ENCODE measurements at places on chromosomes 1 and 21. TPM values are rescaled to one million over a fixed set of nuclear protein-coding genes. Genes with fewer than 3 reads are reported as not detected.

The PPM1J gene
- 0.88 TPM for total RNA-seq

The RPS6KC1 gene
- 5.7 TPM for total RNA-seq

DNA sequence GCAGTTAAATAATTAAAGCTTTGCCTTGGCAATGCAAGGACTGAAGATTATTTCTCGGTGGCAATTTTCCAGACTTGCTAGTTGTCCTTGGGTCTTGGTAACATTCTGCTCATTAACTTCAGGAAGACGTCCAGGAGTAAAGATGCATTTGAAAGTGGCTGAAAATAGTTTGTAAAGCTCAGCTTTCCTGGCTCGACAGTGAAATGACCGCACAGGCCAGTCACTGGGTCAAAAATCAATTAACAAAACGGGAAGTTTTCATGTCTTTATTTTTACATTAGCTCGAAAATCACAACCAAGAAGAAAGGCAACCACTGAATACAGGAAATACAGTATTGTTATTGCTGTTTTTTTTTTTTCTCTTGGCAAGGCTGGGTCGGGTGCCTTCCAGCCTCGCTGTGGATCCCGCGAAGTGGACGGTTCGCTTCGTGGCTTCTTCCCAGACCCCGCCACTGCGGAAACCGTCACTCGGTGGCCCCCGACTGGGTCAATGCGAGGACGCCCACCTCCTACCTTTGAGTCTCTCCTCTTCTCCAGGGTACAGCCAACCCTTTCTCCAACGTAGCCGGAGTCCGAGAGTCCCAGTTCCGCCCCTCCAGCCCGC lies 479 bp upstream of the SNX7 start:
- peaks cover 10% of the 10 kb centered on the region for H3K4me1 ChIP-seq
- H3K4me3 ChIP-seq, result peak overlapping the region; percentile 7
- H3K36me3 ChIP-seq, result no peaks in the 10 kb centered on the region
- no peak overlapping the region for H3K27ac ChIP-seq
- DNase-seq, result no peak

DNA sequence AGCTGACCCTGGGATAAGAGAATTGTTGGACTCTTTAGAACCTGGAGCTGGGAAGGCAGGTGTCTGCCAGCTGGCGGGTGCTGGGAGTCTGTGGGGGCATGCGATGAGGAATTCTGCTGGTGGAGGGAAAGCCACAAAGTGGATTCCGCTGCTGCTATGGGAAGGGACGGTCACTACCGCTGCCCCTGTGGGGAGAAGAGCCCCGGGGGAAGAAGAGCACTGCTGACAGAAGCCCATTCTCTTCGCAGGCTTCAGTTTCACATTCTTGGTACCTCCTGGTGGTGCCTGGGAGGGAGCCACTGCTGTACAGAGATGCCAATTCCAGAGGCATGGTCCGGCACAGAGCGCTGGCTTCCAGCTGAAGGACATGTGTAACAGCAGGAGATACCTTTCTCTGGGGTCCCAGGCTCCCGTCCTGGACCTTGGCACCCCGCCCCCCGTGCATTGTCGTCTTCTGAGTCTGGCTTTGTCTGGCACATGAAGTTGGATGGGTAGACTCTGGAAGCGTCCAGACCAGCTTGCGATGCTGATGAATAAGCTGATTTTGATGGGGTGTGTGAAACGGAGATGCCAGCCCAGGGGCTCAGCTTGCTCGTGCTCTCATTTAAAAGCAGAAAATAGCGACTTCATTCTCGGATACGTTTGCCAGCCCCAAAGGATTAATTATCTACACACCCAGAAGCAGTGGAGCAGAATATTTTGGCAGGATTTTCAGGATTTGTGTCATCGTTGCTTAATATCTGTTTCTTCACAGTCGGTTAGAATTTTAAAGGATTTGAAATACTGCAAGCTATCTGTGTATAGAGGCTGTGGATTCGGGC lies 13.2 kb downstream of the PDXK start:
- no peaks in the 10 kb centered on the region for H3K27me3 ChIP-seq
- H3K27ac ChIP-seq, result no peak overlapping the region
- DNase-seq, result no peak
- peaks cover 14% of the 10 kb centered on the region for H3K36me3 ChIP-seq

GRCh38 chr1:76868154-76868882 lies 1.0 kb downstream of the ST6GALNAC5 start:
- no peaks in the 10 kb centered on the region for H3K36me3 ChIP-seq
- H3K4me3 ChIP-seq, result peak overlapping the region; percentile 70

- H3K27ac ChIP-seq, result no peak overlapping the region
- H3K36me3 ChIP-seq, result no peaks in the 10 kb centered on the region
- no peak overlapping the region for H3K4me3 ChIP-seq
- no peak for DNase-seq
- no peaks in the 10 kb centered on the region for H3K27me3 ChIP-seq
Measured at GRCh38 chr1:56331207-56331891, 248.0 kb downstream of the PLPP3 start.

DNA sequence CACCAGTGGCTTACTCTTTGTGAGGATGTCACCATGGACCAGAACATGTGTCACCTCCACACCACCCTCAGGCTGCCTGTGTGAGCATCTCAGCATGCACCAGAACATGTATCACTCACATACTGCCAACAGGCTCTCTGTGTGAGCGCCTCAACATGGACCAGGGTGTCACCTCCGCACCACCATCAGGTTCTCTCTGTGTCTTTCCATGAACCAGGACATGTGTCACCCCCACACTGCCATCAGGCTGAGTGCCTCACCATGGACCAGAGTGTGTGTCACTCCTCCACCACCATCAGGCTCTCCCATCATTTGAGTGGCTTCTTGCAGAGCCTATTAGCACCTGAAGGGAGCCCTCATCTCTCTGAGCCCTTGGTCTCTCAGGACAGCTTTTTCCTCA lies 125.2 kb downstream of the ZNF648 start:
- no peak overlapping the region for H3K27ac ChIP-seq
- no peak overlapping the region for H3K4me3 ChIP-seq
- H3K4me1 ChIP-seq, result peaks cover 4% of the 10 kb centered on the region

DNA sequence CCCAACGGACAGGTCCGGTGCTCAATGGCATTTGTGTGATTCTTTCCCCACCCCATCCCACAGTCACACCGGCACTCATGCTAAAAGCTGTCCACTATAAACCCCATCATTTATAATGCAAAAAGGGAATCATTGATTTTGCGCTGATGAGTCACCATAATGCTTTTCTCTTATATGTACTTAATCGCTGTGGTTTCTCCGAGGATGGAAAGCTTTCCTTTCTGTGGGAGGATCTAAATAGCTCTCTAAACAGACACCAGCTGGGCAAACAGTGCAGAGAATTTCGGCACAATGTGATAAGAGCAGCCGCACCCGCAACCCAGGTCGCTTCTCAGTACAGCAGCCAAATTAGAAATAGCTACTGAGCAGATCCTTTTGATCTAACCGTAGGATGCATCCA lies 85.6 kb downstream of the SETD4 start:
- H3K27ac ChIP-seq, result no peak overlapping the region
- peaks cover 7% of the 10 kb centered on the region for H3K27me3 ChIP-seq
- H3K4me3 ChIP-seq, result no peak overlapping the region
- no peaks in the 10 kb centered on the region for H3K36me3 ChIP-seq
- DNase-seq, result no peak
- no peaks in the 10 kb centered on the region for H3K4me1 ChIP-seq

GRCh38 chr1:107434361-107434693 lies 293.5 kb downstream of the NTNG1 start:
- no peak for DNase-seq
- H3K4me3 ChIP-seq, result no peak overlapping the region
- no peak overlapping the region for H3K27ac ChIP-seq
- H3K27me3 ChIP-seq, result peaks cover 8% of the 10 kb centered on the region
- H3K4me1 ChIP-seq, result no peaks in the 10 kb centered on the region

- H3K36me3 ChIP-seq, result peaks cover 26% of the 10 kb centered on the region
- DNase-seq, result peak; percentile 64
- H3K27me3 ChIP-seq, result no peaks in the 10 kb centered on the region
- peaks cover 28% of the 10 kb centered on the region for H3K4me1 ChIP-seq
- H3K27ac ChIP-seq, result peak overlapping the region; percentile 100
Measured at GRCh38 chr1:36223381-36223995, 755 bp upstream of the THRAP3 start.

DNA sequence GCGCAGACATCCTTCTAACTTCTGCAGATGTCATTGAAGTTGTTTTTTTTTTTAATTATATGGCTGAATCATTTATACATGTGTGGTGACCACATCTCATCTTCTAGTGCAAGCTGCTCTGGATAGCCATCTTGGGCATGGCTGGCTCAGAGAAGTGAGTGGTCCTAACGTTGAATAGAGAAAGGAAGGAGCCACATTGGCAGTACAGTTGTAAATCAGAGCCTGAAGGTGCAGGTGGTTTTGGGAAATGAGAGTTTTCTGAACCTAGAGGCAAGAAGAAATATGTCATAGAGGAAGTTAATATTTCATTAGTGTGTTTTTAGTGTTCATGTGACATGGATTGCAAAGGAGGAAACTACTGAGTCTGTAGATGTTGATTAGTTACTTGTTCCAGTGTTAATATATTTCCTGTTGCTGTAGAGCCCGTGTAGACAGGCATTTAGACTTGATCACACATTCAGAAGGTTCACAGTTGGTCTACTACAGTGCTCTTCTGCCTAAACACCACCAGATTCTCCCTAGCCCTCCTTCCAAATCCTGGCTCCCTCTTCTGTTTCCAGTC lies 163.7 kb downstream of the ROR1 start:
- H3K27me3 ChIP-seq, result no peaks in the 10 kb centered on the region
- DNase-seq, result no peak
- H3K36me3 ChIP-seq, result no peaks in the 10 kb centered on the region

DNA sequence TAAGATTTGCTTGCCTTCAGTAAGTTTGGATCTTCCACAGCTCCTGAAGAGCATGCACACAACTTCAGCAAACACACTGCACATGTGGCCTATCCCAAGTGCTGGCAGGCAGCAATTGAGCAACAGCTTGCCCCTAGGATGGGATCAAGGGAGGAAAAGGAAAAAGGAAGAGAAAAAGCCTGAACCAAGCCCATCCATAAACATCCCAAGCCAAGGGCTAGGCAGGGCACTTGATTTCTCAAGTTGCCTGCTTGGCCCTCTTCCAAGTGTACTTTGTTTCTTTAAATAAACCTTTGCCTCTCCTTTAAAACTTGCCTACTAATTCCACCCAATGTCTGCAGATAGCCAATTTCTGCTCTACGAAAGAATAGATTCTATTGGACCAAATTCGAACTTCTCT lies 49.0 kb upstream of the OLFM3 start:
- no peaks in the 10 kb centered on the region for H3K36me3 ChIP-seq
- no peak for DNase-seq
- no peaks in the 10 kb centered on the region for H3K27me3 ChIP-seq
- no peak overlapping the region for H3K27ac ChIP-seq
- H3K4me1 ChIP-seq, result no peaks in the 10 kb centered on the region

GRCh38 chr1:231803353-231803752 lies 176.8 kb downstream of the DISC1 start:
- no peaks in the 10 kb centered on the region for H3K4me1 ChIP-seq
- no peaks in the 10 kb centered on the region for H3K27me3 ChIP-seq
- peaks cover 23% of the 10 kb centered on the region for H3K36me3 ChIP-seq
- no peak overlapping the region for H3K4me3 ChIP-seq
- H3K27ac ChIP-seq, result no peak overlapping the region

DNA sequence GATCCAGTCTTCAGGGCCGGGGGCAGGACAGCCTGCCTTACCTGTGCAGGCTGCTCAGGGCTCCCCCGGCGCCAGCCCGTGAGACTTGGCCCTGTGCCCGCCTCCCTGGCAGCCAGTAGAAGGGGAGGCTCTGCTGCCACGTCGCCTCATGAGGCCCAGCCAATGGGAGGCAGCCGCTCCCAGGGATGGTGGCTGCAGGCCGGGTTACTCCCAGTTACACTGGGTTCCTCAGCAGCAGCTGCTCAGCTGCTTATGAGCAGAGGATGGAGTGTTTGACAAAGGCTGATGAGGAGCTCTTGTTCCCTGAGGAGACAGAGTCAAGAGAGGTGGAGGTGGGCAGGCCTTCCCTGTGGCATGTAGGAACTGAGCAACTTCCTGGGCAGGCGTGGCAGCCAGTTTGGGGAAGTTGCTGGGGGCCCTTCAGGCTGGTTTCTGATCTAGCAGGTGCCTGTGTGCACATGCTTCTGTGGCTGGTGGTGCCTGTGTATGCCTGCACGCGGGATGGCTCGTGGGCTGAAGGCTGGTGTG lies 5.5 kb downstream of the MFSD2A start:
- H3K4me1 ChIP-seq, result peaks cover 35% of the 10 kb centered on the region

DNA sequence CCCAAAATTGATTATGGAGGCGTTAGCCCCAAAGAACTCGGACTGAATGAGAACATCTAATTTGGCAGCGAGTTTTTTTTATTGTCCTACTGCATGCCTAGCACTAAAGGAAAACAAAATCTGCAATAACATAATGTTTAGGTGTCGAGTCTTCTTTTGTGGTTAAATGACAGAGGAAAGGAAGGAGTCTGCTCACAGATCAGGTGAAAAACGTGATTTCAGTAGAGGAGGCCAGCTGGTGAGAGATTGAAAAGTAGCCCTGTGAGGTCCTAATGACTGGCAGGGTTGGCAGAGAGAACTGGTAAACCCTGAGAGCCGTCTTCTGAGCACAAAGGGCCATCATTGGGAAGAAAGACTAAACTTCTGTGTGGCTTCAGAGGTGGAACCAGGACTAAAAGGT lies 24.2 kb downstream of the WDTC1 start:
- H3K4me3 ChIP-seq, result no peak overlapping the region
- peak; percentile 13 for DNase-seq
- H3K27me3 ChIP-seq, result no peaks in the 10 kb centered on the region
- peaks cover 2% of the 10 kb centered on the region for H3K36me3 ChIP-seq

- no peaks in the 10 kb centered on the region for H3K27me3 ChIP-seq
- no peak overlapping the region for H3K4me3 ChIP-seq
- peaks cover 64% of the 10 kb centered on the region for H3K36me3 ChIP-seq
- H3K4me1 ChIP-seq, result peaks cover 87% of the 10 kb centered on the region
- H3K27ac ChIP-seq, result peak overlapping the region; percentile 99
Measured at GRCh38 chr1:44806025-44806703, 987 bp downstream of the DYNLT4 start.

GRCh38 chr21:24367936-24368335 lies 1239.3 kb downstream of the MRPL39 start:
- no peak overlapping the region for H3K4me3 ChIP-seq
- no peaks in the 10 kb centered on the region for H3K4me1 ChIP-seq
- no peaks in the 10 kb centered on the region for H3K27me3 ChIP-seq
- H3K36me3 ChIP-seq, result no peaks in the 10 kb centered on the region
- H3K27ac ChIP-seq, result no peak overlapping the region

GRCh38 chr1:156668801-156669637 lies 8.2 kb downstream of the NES start:
- no peaks in the 10 kb centered on the region for H3K36me3 ChIP-seq
- no peaks in the 10 kb centered on the region for H3K4me1 ChIP-seq
- H3K27ac ChIP-seq, result no peak overlapping the region

DNA sequence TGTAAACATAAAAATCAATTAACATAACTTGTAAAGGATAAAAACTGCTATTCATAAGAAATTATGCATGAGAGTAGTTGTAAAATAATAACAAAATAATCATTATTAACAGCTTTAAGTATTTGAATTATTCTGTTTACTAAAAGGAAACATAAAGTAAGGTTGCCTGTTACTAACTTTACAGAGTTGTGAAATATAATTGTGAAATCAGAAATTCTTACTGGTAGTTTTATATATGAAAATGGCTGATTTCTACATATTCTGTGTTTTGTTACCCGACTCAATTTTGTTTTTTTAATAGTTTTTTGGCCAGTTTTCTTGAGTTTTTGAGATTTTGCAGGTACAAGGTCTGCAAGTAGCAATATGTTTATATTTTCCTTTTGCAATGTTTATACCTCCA lies 27.8 kb downstream of the FNBP1L start:
- no peak for DNase-seq
- H3K4me3 ChIP-seq, result no peak overlapping the region
- peaks cover 4% of the 10 kb centered on the region for H3K36me3 ChIP-seq
- no peak overlapping the region for H3K27ac ChIP-seq
- H3K27me3 ChIP-seq, result peaks cover 1% of the 10 kb centered on the region
- H3K4me1 ChIP-seq, result no peaks in the 10 kb centered on the region
